ENCODE measurements at places on chromosomes 1 and 21.

GRCh38 chr1:226792368-226792767 is 53.3 kb upstream of the ITPKB start:
- no peak for DNase-seq

- no peak for DNase-seq
Measured at GRCh38 chr1:93598396-93598795, 83.2 kb downstream of the BCAR3 start.

- DNase-seq, result no peak
Measured at GRCh38 chr1:16226490-16227179, 10.3 kb downstream of the CPLANE2 start.

DNA sequence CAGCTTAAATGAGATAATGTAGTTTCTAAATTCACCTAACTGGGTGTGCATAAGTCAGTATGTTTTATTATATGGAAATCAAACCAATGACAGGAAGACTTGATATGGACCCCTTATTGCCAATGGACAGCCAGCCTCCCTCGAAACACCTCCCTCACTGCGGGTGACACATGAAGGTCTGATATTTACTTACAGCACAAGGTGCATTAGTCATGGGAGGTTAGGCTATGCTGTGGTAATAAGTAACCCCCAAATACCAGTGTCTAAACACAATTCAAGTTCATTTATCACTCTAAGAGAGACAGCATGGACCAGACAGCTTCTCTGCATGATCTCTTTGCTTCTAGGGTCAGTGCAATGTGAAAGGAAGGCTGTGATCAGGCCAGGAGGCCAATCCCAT is 126.0 kb upstream of the KCNJ6 start:
- no peak for DNase-seq

GRCh38 chr1:15046487-15047165 is 106.9 kb upstream of the TMEM51 start:
- DNase-seq, result peak; percentile 60

DNA sequence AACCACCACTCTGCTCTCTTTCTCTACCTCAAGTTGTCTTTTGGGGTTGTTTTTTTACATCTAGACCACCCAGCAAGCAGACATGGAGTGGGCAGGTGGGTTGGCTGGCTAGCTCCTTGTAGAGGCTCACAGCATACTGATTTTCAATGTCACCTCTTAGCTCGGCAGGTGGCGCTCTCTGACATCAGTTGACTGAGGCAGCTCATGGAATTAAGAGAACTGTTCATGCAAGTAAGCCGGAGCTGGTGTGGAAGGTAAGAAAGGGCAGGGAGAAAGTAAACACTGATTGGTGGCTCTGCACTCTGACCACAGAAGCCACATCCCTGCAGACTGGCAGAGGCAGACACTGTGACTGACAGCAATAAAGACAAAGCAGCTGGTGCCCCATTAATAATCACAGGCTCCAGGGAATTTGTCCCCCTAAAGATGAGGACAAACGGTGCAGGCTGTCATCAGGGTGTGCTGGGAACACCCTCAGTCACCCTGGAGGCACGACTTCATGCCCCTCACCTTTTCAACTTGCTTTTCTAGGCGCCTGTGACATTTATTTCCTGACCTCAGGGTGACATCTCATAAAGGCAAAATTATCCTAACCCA is 226.8 kb downstream of the LMX1A start:
- DNase-seq, result peak; percentile 63

- DNase-seq, result no peak
Measured at GRCh38 chr1:228045871-228046270, 36.6 kb upstream of the ARF1 start.

- no peak for DNase-seq
Measured at GRCh38 chr1:54378157-54378873, 27.9 kb downstream of the SSBP3 start.

DNA sequence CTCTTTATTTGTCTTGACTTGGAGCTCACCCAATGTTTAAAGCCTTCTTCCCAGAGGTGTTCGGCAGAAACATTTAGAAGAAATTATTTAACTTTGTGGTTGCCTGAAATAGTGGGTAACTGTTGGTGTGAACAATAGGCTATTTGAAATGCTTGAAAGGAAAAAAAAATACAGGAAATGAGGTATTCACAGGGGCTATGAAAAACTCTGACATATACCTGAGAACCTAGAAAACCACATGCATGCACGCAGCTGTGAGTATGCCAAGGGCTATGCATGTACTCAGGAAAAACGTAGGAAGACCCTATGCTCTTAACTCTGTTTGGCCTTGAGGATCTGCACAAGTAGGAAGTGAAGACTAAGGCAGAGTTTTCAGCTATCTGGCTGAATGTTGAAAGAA is 16.4 kb upstream of the RNF186 start:
- no peak for DNase-seq

GRCh38 chr1:235910357-235911299 is 43.9 kb upstream of the LYST start:
- peak; percentile 73 for DNase-seq

DNA sequence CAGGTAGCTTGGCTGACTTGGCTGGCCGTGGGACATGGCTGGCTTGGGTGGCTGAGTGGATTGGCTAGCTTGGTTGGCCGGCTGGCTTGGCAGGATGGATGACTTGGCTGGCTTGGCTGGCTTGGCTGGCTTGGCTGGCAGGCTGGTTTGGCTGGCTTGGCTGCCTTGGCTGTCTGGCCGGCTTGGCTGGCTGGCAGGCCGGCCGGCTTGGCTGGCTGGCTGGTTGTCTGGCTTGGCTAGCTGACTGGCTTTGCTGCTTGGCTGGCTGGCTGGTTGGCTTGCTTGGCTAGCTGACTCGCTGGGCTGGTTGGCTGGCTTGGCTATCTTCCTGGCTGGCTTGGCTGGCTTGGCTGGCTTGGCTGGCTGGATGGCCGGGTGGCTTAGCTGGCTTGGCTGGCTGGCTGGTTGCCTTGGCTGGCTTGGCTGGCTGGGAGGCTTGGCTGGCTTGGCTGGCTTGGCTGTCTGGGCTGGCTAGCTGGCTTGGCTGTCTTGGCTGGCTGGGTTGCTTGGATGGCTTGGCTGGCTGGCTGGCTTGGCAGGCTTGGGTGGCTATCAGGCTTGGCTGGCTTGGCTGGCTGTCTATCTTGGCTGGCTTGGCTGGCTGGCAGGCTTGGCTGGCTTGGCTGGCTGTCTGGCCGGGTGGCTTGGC is 129.7 kb upstream of the FAM72C start:
- peak; percentile 40 for DNase-seq

- DNase-seq, result no peak
Measured at GRCh38 chr1:56028244-56028643, 551.1 kb downstream of the PLPP3 start.

- no peak for DNase-seq
Measured at GRCh38 chr1:207352554-207352953, 31.1 kb downstream of the CD55 start.
